ENCODE measurements at places on chromosomes 2 and 18.

DNA sequence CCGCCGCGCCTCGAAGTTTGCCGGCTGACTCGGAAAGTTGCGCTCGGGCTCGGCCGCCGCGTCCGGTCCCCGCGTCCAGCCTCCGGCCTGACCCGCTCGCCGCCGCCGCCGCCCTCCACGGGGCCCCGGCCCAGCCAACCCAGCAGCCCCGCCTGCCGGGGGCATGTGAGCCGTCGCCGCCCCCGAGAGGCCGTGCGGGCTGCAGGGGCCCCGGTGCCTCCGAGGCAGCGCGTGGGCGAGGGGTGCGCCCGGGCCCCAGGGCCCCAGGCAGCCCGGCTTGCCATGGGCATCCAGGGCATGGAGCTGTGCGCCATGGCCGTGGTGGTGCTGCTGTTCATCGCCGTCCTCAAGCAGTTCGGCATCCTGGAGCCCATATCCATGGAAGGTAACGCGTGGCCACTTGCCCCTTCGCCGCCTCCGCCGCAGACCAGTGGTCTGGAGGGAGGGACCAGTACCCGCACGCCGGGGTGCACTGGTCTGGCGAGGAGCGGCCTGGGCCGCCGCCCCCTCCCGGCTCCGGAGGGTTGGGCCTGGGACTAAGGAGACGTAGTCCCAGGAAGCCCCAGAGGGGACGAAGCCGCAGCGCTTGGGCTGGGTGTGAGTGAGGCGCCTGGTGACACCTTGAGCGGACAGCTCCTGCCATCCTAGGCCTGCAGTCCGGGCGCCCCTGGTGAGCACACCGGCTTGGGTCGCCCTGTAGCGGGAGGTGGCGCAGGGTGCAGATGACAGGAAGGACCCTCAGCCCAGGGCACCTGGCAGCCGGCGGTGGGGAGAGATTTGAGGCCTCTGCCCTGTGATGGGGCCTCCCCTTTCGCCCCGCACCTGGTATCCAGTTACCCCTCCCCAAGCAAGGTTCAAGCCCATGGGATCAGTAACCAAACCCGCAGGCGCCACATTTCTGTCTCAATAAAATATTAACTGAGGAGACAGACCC is 49.9 kb downstream of the KCNIP3 start:
- DNase-seq, result no peak

DNA sequence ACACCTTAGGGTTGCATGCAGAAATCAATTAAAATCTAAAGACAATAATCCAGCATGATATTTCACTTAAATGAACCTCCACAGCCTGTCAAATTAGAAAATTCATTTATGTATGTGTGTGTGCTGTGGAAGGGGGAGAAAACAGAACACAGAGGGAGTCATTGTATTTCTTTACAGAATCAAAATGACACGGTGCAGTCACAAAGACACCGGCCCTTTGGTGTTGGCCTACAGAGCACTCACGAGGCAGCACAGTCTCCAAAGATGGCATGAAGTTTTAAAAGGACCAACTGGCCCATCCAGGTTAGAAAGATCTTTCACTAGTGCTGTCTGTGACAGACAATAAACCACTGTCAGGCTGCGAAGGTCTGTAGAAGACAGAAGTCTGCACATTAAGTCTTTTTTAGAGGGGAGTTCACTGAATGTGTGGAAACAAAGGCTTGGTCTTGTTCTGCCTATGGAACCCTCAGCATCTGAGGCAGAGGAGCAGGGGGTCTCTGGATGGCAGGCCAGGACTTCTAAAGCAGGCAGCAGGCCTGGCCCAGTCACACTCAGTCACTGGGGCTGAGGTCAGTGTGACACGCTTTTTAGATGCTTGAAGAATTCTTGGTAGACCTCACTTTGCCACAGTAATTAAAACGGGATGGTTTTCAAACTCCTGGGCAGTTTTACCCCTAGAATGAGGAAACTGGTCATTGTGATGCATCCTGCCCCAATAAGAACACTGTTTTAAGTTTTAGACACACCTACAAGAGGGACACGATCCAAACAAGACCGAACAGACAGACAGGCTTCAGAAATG is 184.9 kb downstream of the AFF3 start:
- DNase-seq, result no peak

GRCh38 chr2:174581491-174581890 is 16.1 kb downstream of the WIPF1 start:
- DNase-seq, result no peak

GRCh38 chr2:20599861-20600461 is 50.9 kb downstream of the HS1BP3 start:
- DNase-seq, result no peak

DNA sequence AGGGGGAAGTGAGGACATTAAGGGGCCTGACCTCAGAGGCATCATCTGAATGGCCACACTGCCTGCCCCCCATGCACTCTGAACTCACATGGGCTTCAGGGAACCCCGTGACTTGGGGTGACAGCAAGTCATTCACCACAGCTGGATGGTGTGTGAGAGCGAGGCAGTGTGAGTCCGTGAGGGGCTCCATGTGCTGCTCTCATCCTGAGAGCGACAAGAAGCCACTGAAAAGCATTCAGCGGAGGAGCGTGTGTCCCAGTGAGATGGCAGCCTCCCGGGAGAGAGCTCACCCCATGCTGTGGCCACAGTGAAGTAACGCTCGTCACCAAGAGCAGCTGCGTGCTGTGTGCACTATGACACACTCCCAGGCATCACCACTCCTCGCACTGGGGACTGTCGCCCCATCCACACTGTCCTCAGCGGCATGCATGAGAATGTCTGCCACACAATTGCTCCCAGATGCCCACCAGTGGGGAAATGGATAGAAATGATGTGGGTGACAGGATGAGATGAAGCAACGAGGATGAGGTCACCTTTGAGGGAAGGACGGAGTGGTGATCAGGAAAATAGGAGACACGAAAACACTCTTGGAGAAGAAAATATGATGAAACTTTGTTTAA is 213.0 kb upstream of the RAB6C start:
- no peak for DNase-seq

DNA sequence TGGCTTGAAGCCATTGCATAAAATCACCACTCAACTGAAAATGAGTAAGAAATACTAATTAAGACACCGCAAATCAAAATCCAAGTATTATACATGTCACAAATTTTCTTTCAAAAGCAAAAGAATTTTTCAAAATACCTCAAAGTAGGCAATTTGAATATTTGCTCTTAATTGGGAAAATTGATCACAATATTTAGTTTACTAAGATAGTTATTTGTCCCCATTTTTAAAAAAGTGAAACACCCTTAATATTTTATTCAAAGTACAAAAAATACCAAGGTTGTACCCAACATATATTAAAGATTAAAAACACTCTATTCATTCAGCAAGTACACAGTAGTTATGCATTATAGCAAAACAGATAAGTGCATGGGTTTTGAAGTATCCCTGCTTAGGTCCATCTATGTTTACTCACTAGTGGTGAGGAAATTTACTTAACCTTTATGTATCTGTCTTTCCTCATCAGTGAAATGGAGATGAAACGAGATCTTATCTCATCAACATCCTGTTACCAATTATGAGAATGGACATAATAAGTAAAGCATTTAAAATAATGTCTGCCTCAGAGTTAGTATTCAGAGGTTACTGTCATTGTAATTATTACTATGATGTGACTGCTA is 35.1 kb downstream of the VPS54 start:
- DNase-seq, result no peak

DNA sequence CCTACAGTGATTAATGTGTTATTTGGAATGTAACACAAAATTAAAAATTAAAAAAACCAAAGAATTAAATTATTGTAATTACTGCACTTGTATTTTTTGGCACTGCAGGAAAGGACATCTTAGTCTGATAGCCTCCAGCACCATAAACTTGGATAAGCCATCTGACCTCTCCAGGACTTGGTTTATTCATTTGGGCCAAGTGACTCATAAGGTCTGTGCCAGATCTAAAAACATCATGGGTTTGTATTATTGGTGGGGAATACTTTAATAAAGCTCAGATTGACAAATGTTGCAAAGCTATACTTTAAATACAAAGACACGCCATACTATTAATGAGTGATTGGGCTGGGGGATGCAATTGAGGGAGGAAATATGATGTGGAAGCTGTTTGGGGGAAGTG is 225.2 kb downstream of the ZNF521 start:
- no peak for DNase-seq

GRCh38 chr2:181169503-181169902 is 189.1 kb downstream of the UBE2E3 start:
- no peak for DNase-seq

GRCh38 chr2:158740621-158741020 is 54.5 kb upstream of the DAPL1 start:
- no peak for DNase-seq

DNA sequence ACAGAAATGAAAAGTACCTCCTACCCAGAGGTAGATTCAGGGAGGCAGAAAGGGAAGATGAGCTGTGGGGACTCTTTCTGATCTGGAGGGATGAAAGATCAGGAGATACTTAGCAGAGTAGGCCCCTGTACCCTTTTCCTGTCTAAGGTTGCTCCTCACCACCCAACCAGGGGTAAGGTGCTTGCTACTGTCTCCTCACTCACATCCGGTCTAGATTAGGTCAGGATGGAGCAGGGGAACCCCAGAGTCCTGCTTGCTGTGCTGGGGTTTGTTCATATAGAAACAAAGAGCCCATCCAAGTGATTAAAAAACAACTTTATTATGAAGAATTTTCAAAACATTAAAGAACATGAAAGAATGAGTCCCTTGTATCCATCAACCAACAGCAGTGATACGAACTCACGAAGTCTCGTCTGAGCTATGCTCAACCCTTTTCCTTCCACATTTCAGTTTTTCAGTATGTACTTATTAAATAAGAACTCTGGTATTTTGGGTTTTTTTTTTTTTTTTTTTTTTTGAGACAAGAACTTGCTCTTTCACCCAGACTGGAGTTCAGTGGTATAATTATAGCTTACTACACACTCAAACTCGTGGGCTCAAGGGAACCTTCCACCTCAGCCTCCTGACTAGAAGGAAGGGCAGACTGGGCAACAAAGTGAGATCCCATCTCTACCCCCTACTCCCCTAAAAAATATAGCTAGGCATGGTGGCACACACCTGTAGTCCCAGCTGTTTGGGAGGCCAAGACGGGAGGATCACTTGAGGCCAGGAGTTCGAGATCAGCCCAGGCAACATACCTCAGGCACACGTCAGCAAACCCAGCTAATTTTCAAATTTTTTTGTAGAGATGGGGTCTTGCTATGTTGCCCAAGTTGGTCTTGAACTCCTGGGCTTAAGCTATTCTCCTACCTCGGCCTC is 28.5 kb upstream of the MCFD2 start:
- peak; percentile 85 for DNase-seq

DNA sequence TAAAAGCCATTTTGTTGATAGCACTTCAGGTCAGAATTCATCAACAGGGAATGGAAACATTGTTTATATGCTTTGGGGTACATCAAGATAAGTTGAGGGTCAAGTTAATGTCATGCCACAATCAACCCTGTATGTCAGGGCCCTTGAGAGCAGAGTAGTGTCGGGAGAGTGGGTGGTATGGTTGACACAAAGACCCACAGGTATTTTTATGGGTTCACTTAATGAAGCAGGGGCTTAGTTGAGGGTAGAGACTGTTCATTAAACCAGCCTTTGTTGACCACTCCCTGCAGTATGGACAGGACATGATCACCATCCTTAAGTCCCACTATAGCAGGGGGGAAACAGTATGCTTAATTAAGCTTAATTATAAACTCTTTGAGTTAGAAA is 5.7 kb downstream of the RPL37A start:
- DNase-seq, result no peak

GRCh38 chr2:196287523-196287922 is 116.1 kb upstream of the STK17B start:
- DNase-seq, result no peak

GRCh38 chr2:63882395-63883105 is 40.9 kb downstream of the UGP2 start:
- DNase-seq, result no peak

- DNase-seq, result peak; percentile 62
Observed at GRCh38 chr2:218406949-218407618, 7.4 kb downstream of the CTDSP1 start.

GRCh38 chr2:233811732-233812131 is 33.6 kb downstream of the MROH2A start:
- DNase-seq, result no peak
